Ascending aorta (tissue), 2 donors: ENCODE measurements at places on chromosomes 4 and X.

- DNase-seq, result no peak
These were observed 28.3 kb upstream of the DSPP start for GRCh38 chr4:87580057-87580456.

GRCh38 chrX:17960891-17961290 is 99.8 kb upstream of the RAI2 start:
- no peak for DNase-seq

DNA sequence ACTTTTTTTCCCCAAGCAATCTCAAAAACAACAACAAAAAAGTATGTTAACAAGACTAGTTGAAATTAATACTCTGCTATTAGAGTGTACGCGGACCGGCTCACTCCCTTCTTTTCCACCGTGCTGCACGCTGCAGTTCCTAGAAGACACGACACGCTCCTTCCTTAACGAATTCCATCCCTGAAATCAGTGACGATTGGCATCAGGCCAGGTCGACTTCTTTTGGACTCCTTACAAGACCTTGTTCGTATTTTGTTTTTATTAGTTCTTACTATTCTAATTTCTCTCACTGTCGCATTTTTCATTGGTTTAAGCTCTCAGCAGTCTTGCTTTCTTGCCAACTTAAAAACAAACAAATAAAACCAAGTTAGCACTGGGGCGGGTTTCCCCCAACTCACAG is 175.8 kb upstream of the PITX2 start:
- no peak for DNase-seq

DNA sequence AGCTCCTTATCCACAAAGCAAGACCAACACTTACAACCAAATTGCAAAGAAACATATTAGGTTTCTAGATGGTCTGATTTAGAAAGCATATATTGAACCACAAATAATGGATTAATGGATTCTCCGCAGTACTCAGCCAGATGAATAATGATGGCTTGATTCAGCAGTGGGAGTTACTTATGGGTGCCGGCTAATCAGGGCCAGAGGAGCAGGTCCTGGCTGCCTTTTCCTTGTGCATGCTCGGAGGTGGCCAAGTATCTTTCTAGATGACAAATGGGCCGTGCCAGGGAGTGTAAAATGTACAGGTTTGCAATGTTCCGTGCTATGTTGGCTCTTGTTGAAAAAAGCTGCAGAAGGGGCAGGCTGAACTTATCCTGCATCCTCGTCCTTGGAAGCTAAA is 70.2 kb downstream of the VCX3A start:
- DNase-seq, result no peak

- DNase-seq, result no peak
These were observed 159.9 kb downstream of the MGST2 start for GRCh38 chr4:139825523-139826014.

DNA sequence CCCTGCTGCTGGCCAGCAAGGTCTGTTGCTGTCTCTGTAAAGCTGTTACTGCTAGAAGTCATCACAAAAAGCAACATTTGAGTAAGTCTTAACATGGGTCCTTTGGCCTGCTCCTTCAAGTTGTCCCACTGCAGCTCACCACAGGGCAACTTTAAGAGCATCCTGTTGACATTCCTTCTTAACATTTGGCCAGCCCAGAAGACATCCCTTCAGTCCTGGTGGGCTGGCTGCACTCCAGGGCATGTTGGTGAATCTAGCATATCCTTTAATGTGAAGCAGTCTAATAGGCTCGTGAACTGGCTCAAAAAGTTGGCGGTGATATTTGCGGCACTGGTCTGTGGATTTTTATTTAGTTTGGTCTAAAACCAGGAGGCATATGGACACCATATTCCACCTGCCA is 92.2 kb upstream of the MAML3 start:
- DNase-seq, result no peak

- no peak for DNase-seq
These were observed 79.8 kb downstream of the SPANXN3 start for GRCh38 chrX:143437439-143437838.

- peak; percentile 50 for DNase-seq
These were observed 50.5 kb downstream of the TBC1D14 start for GRCh38 chr4:6960154-6960553.

DNA sequence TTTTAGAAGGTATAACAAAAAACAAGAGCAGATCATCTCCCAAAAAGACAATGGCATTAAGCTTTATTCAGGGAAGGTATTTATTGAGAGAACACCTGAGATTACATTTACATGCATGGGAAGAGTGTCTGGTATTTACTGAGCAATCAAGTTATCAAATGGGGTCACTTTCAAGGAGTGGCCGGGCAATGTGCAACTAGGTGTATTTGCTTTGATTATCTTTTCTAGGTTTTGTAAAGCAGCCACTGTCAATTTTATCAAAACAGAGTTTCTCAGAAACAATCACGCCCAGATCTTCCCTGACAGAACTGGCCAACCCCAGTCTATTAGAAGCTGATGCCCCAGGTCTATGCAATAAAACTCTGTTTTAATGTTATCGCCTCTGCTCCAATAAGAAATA is 169.5 kb downstream of the GLRA2 start:
- DNase-seq, result no peak

- DNase-seq, result no peak
These were observed 83.0 kb upstream of the IL13RA1 start for GRCh38 chrX:118644378-118644777.

GRCh38 chrX:69321006-69321655 is 155.9 kb upstream of the PJA1 start:
- DNase-seq, result no peak

DNA sequence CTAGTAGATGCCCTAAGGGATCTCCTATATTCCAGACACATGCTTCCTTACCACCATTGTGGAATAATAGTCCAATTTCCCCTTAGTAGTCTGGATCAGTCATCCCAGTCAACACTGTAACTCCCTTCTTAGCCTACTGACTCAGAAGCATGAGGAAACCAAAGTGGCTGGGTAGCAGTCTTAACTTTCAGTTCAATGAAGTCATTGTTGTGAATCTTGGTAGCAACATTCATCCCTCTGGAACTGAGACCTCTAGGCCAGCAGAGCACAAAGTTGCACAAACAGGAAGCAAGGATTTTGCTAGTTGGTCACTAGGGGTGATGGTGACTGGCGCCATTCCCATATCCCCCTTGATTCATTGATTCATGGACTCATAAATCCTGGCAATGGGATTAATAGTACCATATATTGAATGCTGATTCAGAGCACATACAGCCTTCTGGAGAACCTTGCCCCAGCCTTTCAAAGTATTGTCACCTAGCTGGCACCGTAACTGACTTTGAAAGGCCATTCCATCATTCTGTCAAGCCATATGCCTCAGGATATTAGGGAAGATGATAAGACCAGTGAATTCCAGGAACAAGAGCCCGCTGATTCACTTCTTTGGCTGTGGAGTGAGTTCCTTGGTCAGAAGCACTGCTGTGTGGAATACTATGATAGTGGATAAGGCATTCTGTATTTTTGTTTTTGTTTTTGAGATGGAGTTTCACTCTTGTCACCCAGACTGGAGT is 19.7 kb upstream of the GPAT3 start:
- no peak for DNase-seq

- no peak for DNase-seq
These were observed 9.2 kb upstream of the ANAPC4 start for GRCh38 chr4:25367877-25368276.

- no peak for DNase-seq
These were observed 2.3 kb downstream of the SPATA4 start for GRCh38 chr4:176193126-176193525.

DNA sequence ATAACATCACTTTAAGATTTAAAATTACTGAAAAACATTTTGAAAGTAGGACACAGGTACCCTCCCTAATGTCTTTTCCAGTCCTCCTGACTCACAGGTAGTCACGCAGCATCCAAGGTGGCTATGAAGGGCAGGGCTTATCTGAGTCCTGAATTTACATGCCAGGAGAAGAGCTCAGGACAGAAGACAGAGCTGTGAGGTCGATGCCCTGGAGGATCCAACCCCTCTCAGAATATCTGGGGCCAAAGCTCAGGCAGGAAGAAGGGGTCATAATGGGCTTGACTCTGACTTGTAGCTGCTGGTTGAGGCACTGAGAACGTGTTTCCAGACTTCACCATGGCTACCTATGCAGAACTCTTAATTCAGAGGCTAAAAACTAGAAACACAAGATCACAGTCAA is 177.5 kb downstream of the AASDH start:
- no peak for DNase-seq

- DNase-seq, result no peak
These were observed 116.1 kb downstream of the SHROOM3 start for GRCh38 chr4:76550966-76551780.

DNA sequence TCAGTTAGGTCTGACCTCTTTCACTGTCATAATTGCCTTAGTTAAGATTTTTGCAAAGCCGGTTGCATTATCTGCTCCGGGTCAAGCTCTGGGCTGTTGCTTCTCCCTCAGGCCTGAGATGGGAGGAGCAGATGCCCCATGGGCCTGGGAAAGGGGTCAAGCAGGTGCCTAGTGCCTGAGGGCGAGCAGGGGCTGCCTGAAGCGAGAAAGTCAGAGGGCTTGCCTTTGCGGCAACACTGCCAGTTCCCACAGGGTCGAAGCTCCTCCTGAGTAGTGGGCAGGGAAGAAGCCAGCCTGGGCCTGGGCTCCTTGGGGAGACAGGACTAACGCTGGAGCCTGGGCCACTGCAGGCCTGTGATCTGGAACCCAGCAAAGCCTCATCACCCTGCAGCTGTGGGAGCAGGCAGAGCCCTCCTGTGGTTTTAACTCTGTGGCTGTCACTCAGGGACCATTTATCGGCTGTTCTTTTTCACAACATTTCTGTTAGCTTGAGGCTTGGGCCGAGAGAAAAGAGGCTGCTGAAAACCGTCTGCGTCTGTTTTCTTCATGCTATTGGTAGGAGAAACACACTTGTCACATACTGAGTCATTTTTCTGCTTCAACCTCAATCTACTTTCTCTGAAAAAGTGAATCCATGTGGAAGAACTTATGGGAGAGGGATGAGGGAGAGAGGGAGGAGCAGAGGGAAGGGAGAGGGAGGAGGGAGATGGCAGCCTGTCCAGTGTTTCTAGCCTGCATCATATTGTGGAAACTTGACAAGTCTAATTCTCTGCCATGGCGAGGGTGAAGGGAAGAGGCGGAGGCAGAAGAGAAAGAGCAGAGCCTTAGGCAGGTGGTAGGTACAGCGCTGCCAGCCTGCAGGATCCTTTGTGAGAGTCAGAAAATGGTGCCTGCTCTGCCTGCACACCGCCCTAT is 68.4 kb downstream of the RHOH start:
- no peak for DNase-seq

- DNase-seq, result no peak
These were observed 22.2 kb downstream of the MAML3 start for GRCh38 chr4:140131675-140132229.

DNA sequence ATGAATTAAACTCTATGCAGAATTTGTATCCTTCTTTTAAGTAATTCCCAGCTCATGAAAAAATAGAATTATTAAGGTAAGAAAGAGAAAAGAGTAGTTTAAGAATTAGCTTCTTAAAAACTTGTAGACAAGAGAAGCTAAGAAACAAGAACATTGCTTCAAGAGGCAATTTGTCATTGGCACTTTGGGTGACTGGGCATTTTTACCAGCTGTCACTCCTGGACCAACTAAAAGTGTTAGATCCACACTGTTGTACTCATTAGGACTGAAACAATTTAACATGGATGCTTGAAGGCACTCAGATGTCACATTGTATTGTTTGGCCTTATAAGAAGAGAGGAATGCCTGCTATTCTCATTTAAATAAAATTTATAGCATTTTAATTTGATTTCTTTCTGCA is 7.4 kb downstream of the COL25A1 start:
- DNase-seq, result no peak

DNA sequence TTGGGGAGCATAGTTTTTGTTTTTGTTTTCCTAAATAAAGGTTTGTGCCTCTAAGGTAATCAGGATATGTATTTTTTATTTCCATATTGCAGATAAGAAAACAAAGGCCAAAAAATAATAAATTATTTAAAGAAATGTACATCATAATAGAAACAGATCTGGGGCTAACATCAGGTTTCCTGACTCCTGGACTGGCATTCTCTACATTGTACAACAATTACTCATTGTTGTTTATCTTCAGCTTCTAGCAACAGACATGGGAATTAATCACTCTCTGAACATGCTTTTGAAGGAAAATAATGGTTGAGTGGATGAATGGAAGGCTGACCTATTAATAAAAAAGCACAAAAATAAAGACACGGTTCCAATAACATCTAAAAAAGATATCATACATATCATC is 146.2 kb downstream of the KCNIP4 start:
- no peak for DNase-seq

DNA sequence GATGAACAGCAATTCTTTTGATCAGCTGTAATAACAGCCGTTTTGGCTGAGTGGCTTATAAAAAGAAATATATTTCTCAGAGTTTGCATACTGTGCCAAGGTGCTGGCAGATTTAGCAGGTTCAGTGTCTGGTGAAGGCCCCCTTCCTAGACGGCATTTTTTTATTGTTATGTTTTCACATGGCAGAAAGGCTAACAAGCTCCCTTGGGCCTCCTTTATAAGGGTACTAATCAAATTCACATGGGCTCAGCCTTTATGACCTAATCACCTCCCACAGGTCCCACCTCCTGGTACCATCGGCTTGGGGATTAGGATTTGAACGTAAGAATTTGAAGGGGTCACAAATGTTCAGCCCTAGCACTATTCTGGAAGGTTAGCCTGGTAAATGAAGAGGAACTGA is 431.9 kb downstream of the SPOCK3 start:
- DNase-seq, result no peak
